Smooth muscle cell of the umbilical artery (primary cell): ENCODE measurements at places on chromosomes 4 and X. TPM values are rescaled to one million over a fixed set of nuclear protein-coding genes. Genes with fewer than 3 reads are reported as not detected.

ADGRA3 gene
- 33.6 and 53.1 TPM in 2 replicates for total RNA-seq

PPA2 gene
- 71.3 and 72.5 TPM in 2 replicates for total RNA-seq

NAT8L gene
- 0.14 and 0.30 TPM in 2 replicates for total RNA-seq

SPANXN2 gene
- total RNA-seq = not detected in 2 replicates

SRPX gene
- 94.4 and 124 TPM in 2 replicates for total RNA-seq

FGB gene
- not detected in 2 replicates for total RNA-seq

GPR173 gene
- 2.4 and 8.4 TPM in 2 replicates for total RNA-seq

FDCSP gene
- total RNA-seq = 0.59 TPM in 1 of 2 replicates, not detected in the other

TCEAL3 gene
- total RNA-seq = 15.8 and 16.3 TPM in 2 replicates

SSX2 gene
- not detected in 2 replicates for total RNA-seq

ADGRL3 gene
- 0.30 and 0.32 TPM in 2 replicates for total RNA-seq

CXCL6 gene
- 47.2 and 149 TPM in 2 replicates for total RNA-seq

GAGE12H gene
- not detected in 2 replicates for total RNA-seq

SULT1B1 gene
- 0.59 and 6.0 TPM in 2 replicates for total RNA-seq

PNMA5 gene
- not detected in 2 replicates for total RNA-seq

EDA gene
- under 0.01 and 0.23 TPM in 2 replicates for total RNA-seq

NUDT9 gene
- 15.2 and 17.8 TPM in 2 replicates for total RNA-seq
